ENCODE measurements at places on chromosomes 11 and 22. TPM values are rescaled to one million over a fixed set of nuclear protein-coding genes. Genes with fewer than 3 reads are reported as not detected.

PDE2A gene
- 13.6 TPM for polyA plus RNA-seq

SMDT1 gene
- 90.7 TPM for polyA plus RNA-seq

IL17RA gene
- polyA plus RNA-seq = 5.2 TPM

ADAMTS8 gene
- 2.5 TPM for polyA plus RNA-seq

DNA sequence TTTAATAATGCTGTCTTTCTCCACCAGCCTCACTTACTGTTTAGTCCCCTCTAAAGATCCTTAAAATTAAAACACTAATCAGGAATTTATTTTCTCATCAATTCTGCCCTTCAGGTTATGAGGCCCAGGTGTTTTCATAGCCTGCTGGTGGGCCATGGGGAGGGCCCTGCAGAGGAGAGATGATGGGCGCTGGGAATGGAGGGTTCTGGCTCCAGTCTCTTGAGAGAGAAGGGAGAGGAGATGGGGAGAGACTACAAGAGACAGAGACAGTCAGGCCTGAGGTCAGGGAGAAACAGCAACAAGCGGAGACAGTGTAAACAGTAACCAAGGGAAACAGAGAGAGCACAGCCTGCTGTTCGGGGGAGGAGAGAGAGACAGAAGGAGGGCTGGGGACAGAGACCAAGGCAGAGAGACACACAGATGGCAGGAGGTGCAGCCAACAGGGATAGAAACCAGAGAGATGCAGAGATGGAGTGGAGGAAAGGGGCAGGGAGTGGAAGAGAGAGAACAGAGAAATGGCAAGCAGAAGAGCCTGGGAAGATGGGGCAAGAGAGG lies 187.3 kb upstream of the SYT13 start:
- DNase-seq = peak; percentile 41

GRCh38 chr11:45085646-45086501 lies 60.6 kb upstream of the PRDM11 start:
- no peak for DNase-seq

GRCh38 chr22:28742562-28742962 lies 723 bp downstream of the HSCB start:
- no peak for DNase-seq

Measured in left kidney (tissue), 8 donors.